NCI-H510A (cell line): ENCODE measurements at places on chromosomes 13 and 19.

- DNase-seq, result no peak
Observed at GRCh38 chr13:97945792-97946419, 7.6 kb upstream of the IPO5 start.

GRCh38 chr13:89755729-89756492, 1591.6 kb upstream of the MIR17HG start:
- no peak for DNase-seq

- DNase-seq, result no peak
Observed at GRCh38 chr13:50375792-50376191, 360.5 kb downstream of the KCNRG start.

DNA sequence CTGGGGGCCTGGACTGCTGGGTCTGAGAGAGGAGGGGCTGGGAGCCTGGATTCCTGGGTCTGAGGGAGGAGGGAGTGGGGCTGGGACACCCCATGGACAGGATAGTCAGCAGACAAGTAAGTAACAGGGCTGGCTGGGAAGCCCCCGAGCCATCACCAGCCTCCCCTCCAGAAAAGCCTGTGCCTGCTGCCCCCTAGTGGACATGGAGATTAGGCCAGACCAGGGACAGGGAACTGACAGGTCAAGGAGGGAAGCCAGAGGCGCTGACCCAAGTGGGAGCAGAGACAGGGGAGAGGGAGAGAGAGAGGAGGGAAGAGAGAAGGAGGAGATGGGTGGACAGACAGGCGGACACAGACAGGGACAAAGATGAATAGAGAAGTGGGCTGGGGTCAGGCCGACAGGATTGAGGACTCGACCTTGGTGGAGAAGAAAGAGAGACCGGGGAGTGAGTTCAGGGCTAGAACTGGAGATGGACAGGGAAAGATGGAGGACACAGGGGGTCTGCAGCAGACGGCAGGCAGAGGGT, 6.7 kb upstream of the ERFL start:
- peak; percentile 21 for DNase-seq

GRCh38 chr19:10126213-10126639, 6.5 kb upstream of the EIF3G start:
- DNase-seq, result no peak

GRCh38 chr19:6375411-6376010, at the start of gene PSPN:
Gene PSPN, minus strand, starts transcription at chr19:6375933. Its CDS starts 84 bp downstream, at chr19:6375849.
- DNase-seq, result no peak

DNA sequence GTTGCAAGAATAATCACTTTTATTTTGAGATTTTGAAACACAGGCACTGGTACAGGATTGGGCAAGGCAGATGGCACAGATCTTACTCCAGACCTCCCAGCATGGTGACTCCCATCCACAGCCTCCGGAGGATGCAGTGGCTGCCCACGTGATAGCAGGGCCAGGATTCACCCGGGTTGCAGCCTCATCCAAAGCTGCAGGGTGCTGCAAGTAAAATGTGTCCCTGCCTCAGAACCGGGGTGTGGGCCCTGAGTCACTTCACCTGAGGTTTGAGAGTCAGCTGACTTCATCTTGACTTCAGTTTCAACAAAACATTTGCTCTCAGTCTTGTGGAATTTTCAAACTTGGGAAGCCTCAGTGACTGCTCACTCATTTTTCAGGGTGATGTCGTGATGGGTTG, 201.9 kb downstream of the FGF9 start:
- no peak for DNase-seq

GRCh38 chr19:1734321-1734966, 18.9 kb upstream of the ONECUT3 start:
- DNase-seq, result no peak

DNA sequence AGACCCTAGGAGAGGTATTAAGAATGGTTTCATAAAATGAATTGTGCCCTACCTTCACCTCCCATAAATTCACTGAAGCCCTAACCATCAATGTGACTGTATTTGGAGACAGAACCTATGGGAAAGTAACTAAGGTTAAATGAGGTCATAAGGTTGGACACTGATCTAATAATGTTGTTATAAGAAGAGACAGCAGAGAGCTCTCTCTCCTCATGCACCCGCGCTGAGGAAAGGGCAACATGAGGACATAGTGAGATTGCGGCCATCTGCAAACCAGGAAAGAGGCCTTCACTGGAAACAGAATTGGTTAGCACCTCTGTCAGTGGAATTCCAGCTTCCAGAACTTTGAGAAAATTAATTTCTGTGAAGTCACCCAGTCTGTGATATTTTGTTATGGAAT, 1396.1 kb upstream of the MIR17HG start:
- DNase-seq, result no peak

DNA sequence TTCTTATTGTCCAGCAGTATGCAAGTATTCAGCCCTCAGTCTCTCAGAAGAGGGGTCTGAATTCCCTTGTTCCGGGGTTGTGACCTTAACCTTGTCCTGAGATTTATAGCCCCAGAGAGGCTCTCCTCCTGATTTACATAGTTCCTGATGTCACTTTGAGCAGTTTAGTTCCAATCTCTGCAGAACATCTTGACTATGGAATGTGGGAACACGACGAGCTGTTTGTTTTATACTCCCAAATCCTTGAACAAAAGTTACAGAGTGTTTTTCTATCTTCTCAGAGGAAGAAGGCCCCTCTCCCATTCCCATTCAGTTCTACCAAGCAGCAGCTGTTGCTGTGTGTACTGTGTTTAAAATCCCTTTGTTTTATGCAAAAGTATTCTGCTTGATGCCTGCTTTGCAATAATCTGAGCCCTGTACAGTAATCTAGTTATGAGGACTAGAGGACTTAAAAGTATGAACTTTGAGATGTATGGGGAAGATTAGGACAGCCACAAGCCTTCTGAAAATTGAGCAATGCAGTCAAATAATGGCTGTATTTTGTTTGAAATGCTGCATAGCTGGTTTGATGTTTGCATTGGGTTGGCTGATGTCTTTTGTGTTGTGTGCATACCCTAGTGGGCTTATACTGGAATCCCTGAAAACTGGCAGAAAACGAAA, 74.7 kb downstream of the KL start:
- no peak for DNase-seq

- DNase-seq, result no peak
Observed at GRCh38 chr19:20863176-20863575, 59.9 kb upstream of the ZNF85 start.

GRCh38 chr19:37999309-38000213, 92.6 kb downstream of the SIPA1L3 start:
- no peak for DNase-seq
